ENCODE measurements at places on chromosomes 11 and 22.

DNA sequence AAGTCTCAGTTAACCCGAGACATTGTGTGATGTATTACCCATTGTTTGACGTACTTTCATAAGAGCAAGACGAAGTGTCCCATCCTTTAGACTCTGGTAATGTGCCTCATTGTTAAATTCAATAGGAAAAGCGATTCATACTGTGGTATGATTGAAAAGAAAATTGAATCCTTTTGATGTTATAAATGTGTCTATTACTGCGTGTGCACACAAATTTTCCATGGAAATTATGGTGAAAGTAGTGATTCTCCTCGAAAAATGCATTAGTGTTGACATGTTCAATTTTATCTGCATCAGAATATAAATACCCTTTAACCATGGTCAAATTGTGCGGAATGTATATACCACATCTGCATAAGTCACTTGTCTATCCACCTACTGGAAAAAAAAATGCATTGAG, 386.8 kb downstream of the INSC start:
- no peak for DNase-seq

DNA sequence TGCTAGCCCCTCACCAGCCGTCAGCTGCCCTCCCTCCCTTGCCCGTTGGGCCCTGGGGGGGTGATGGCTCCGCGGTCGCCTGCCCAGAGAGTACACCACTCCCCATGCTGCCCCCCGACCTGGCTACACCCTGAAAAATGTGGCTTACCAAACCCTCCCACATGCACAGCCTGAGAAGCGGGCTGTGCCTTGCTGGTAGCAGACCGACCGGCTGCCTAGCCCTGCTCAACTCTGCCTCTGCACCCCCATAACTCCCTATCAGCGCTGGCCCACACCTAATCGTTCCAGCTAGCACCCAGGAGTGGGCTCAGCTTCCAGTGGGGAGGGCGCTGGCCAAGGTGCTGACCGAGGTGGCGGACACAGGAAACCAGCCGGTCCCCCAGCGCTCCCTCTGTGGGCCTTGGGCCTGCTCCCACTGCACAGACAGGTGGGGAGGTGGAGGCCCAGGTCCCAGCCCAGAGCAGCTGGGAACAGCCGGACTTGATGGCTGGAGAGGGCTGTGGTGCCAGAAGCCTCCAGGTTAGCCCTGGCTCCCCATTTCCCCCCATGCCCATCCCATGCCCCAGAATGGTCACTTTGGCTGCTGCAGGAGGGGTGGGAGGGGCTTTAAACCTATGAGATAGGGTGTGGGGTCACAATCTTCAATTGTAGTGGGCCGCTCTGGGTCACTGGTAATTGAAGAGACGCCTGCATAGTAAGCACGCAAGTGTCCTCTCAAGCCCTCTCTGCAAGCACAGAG, 32.1 kb upstream of the PRODH start:
- DNase-seq, result no peak

DNA sequence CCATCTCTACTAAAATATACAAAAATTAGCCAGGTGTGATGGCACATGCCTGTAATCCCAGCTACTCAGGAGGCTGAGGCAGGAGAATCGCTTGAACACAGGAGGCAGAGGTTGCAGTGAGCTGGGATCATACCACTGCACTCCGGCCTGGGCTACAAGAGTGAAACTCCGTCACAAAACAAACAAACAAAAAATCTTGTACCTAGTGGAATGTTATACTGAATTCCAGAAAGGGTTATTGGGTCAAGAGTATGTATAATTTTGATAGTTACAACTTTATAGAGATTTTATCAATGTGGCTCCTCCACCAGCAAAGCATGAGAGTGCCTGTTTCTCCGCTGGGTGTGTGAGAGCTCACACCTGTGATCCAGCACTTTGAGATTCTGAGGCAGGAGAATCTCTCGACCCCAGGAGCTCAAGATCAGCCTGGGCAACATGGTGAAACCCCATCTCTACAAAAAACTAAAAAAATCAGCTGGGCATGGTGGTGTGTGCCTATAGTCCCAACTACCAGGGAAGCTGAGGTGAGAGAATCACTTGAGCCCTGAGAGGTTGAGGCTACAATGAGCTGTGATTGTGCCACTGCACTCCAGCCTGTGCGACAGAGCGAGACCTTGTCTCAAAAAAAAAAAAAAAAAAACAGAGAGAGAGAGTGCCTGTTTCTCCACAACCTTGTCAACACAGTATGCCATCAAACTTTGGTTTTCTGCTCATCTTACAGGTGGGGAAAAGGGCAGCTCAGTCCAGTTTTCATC, 12.7 kb upstream of the FOLR1 start:
- no peak for DNase-seq

GRCh38 chr11:128509621-128510389, 77.6 kb downstream of the ETS1 start:
- DNase-seq, result no peak

DNA sequence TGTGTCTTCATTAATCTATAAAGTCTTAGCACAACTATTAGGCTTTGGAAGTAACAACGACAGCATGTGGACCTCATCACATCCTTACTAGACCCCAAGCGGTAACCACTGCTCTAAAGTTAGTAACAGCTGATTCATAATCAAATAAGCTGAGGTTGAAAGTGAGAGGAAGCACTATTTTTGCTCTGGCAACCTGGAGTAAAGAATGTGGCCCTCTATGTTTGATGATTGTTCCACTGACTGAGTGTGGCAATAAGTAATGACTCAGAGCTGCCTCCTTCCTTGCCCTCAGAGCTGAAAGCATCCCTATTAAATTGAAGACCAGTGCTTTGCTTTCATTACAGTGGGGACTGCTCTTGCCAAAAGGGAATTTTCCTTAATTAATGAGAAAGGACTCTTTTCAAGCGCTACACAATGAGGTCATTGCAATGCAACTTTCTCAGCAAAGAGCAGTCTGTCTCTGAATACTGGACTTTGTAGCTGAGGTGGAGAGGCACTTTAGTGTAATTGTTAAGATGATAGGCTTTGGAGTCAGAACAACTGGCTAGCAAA, 906.1 kb upstream of the RAG2 start:
- DNase-seq, result no peak

- DNase-seq, result peak; percentile 75
Measured at GRCh38 chr22:41382098-41382578, 396 bp downstream of the TEF start.

DNA sequence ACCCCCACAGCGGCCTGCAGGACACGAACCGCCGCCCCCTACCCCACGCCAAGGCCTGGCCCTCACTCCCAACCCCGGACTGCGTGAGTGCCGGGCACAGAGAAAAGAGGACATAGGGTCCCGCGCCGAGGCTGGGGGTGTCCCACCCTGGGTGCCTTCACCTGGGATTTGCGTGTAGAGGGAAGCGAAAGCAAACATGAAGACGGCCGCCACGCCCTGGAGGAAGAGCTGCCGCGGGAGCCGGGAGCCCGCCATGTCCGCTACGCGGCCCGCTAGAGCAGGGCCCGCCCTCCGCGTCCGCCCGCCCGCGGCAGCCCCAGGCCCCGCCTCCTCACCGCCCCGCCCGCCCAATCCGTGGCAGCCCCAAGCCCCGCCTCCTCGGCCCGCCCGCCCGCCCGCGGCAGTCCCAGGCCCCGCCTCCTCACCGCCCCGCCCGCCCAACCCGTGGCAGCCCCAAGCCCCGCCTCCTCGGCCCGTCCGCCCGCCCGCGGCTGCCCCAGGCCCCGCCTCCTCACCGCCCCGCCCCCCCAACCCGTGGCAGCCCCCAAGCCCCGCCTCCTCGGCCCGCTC, at the start of gene LMF2:
TSS of gene LMF2 (minus strand) at position 282 of the 570 bp plus-strand sequence. CDS start at position 255, 27 bp downstream.
- DNase-seq, result peak; percentile 95

- peak; percentile 47 for DNase-seq
Measured at GRCh38 chr11:14703731-14704130, 60.1 kb downstream of the PDE3B start.

- no peak for DNase-seq
Measured at GRCh38 chr11:44018829-44019228, 29.0 kb upstream of the ACCSL start.

DNA sequence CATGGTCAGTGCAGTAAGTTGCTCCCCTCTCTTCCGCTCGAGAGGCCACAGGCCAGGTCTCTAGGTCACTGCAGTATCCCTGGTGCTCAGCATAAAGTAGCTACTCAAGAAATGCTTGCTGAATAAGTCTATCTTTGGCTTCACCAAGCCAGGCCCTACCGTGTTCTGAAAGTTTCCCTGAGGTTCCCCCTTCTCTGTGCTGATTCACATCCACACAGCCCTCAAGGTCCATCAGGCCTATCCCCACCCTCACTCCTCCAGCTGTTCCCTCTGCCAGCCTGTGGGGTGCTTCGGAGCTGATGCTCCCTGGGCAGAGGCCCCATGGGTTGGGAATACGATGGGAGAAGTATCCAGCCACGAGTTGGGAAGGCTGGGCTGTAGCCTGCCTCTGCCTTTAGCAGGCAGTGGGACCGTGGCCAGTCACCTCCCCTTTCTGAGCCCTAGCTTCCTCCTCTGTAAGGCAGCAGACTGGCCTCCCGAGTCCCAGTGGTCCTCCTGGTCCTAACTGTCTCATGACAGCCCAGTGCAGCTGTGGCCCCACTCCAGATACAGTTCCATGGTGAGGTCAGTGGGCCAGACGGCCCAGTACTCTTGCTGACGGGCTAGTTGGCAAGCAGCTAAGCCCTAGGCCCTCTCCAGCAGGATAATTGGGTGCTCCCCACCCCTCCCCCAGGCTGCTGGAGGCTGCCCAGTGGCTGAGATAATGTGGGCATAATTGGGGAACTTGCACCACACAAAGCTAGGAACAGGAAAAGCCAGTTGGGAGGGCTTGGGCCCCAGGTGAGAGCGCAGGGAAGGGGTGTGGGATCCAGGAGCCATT, 48.2 kb downstream of the NECTIN1 start:
- DNase-seq, result no peak

- no peak for DNase-seq
Measured at GRCh38 chr22:26592421-26592891, 2.5 kb upstream of the TPST2 start.

DNA sequence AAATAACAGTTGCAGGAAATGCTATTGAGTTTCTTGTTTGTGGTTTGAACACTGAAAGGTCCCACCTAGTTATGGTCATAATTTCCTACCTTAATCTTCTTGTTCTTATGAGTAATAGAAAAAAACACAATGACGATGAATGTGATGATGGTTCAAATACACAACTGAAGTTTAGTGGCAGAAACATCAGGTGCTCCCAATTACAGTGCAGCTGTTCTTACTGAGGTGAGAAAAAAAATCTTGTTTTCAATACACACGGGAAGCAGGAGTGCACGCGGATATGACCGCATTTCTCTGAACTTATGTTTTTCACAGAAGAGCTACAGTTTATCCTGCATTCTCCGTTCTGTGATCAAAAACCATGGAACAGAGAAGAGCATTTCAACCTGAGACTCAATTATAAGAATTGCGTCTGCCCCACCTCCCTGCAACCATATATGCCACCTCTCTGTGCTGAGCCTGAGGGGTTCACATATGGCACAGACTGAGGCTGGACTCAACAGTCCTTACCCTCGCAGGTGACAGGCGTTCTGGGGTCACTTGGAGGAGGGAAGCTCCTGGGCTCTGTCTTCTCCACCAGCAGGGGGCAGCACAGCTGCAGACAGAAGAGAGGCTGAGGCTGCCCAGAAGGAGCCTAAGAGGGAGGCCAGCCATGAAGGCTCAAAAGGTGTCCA, 99.7 kb upstream of the IGLL5 start:
- peak; percentile 73 for DNase-seq

- DNase-seq, result no peak
Measured at GRCh38 chr11:133945087-133945974, 11.4 kb downstream of the IGSF9B start.

- DNase-seq, result no peak
Measured at GRCh38 chr11:3823303-3823702, 14.9 kb downstream of the PGAP2 start.

GRCh38 chr11:45532546-45532945, 132.9 kb downstream of the CHST1 start:
- no peak for DNase-seq

GRCh38 chr11:36167729-36168128, 121.5 kb downstream of the COMMD9 start:
- no peak for DNase-seq

DNA sequence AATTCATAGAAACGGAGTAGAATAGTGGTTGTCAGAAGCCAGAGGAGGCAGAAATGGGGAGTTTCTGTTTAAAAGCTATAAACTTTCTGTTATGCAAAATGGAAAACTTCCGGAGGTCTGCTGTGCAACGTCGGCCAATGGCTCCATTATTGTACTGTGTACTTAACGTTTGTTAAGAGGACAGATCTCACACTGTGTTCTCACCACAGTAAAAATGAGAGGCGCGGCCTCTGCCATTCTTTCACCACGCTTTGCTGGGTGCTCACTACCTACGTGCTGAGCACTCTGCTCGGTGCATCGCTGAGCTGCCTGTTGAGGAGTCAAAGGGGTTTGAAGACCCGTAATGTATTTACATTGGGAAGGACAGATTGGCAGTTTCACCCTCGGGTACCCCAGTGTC, 218.8 kb upstream of the B3GAT1 start:
- no peak for DNase-seq

GRCh38 chr11:64152841-64153691, 12.8 kb downstream of the MACROD1 start:
- DNase-seq, result peak; percentile 50

- no peak for DNase-seq
Measured at GRCh38 chr11:130710497-130711012, 205.7 kb downstream of the SNX19 start.

DNA sequence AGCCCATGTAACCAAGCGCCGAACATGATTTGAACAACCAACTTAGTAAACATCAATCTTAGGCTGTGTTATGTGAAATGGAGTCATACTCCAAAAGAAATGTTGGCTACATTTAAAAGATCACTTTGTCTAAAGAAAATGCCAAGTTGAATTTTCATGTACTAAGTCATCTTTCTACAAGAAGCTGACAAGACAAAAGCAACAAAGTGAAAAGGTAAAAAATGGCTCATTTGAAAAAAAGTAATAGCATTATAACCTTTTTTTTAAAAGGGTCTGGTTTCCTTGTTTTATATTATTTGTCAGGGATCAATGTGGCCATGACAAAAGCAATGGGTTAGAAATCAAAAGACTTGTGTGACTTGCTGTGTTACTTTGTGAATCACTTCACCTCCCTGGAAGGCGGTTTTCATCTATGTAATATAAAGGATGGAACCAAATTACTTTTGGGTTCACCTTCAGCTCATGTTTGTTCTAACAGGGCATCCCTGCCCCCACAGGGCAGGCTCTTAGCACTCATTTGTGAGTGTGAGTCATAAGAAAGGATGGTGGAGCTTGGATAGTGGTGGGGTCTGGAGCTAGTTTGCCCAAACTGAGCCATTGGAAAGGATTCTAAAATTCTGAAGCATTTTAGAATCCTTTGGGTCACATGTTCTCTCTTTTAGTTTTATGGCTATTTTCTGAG, 131.9 kb upstream of the MTMR2 start:
- DNase-seq, result no peak

DNA sequence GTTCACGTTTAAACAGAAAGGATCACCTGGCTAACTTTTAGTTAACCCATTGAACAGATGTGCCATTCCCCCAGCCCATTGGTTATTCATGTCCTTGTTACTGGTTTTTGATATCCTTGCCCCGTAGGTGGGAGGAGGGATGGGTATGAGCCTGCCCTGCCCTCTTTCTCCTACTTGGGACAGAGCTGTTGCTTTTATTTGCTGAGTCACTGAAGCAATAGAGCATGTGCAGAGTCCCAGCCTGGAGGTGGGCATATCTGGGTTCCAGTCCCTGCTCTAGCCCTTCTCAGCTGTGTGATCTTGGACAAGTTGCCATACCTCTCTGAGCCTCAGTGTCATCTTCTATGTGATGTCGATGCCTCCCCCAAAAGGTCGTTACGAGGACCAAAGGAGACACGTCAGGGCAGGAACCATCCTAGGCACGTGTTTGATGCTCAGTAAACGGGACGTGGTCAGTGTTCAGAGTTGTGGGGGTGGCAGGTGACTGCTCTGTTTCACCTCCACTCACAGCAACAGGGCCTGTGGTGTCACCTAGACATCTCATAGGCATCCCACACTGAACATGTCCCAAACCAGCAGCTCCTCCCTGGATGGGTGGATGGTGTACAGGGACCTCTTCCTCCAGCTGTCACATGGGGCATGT, 61.0 kb downstream of the BMAL1 start:
- peak; percentile 9 for DNase-seq
